ENCODE measurements at places on chromosomes 3 and 15.

GRCh38 chr15:62879770-62880169 lies 162.8 kb upstream of the TPM1 start:
- DNase-seq: no peak

DNA sequence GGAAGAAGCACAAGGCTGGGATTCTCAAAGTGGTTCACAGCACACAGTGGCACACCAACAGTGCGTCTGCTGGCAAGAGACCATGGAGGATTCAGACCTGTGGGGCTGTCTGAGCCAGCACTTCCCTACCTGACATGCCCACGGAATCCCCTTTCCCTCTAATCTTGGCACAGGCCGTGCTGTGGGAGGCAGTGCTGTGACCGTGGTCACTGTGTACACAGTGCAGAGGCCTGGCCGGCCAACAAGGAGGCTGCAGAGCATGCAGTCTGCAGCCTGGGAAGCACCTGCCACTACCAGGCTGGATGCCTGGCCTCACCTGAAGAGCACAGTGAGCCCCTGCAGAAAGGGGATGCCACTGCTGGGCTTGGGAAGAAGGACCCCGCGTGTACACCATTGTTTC lies 301.0 kb upstream of the LYSMD4 start:
- DNase-seq: no peak

- DNase-seq: no peak
Measured at GRCh38 chr3:178203165-178203564, 333.1 kb upstream of the KCNMB2 start.

DNA sequence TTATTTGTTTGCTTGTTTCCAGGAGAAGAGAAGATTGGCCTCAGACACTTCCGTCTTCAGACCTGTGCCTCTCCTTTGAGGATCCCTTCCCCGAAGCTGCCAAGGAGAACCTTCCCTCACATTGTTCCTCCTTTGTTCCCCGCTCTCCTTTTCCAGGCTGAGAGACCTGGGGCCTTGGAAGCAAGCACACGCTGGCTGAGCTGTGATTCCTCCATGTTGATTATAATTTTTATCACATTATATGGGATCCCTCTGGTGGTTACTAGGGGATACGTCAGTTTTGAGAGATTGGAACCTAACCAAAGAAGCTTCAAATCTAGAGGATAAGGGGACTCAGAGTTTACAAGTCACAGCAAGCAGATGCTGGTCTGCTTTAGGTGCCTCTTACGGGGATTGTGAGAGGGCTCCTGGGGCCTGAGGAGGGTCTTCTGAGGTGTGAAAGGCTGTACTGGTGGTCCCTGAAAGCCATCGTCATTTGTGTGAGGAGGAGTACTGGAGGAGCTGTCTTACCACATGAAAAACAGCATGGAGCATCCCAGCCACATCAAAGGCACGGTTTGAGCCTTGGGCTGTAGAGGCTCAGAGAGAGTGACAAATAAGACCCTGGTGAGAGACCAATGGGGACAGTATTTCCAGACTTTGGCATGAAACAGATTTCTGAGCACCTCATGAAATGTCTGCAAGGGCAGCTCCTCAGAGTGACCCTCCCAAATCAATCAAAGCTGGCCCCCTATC lies 760.1 kb upstream of the CFAP20DC start:
- DNase-seq: no peak

DNA sequence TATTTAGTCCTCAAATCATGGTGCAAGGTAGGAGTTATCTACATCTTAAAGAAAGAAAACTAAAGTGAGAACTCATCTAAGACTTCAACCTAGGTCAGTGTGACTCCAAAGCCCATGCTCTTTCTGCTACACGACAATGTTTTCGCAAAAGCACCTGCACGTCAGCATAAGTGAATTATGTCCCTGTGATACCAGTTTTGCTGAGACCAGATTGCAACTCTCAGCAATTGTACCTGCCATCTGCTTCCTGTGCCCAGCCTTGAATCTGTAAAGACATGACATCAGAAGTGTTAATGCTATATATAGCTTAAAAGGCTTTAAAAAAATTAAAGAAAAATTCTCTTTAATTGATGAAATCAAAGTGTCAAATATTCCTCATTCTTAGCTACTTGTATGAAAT lies 43.4 kb downstream of the RETNLB start:
- no peak for DNase-seq

DNA sequence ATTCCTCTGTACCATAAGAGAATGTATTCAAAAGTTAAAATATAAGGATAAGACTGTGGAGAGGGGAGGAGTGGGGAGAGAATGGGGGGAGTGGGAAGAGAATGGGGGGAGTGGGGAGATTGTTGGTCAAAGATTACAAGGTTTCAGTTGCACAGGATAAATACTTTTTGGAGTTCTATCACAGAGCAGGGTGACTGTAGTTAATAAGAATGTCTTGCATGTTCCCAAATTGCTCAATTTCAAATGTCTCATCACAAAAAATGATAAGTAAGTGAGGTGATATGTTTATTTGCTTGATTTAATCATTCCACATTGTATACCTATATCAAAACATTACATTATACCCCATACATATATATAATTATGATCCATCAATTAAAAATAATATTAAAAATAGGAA lies 23.0 kb upstream of the MEF2A start:
- DNase-seq: no peak

DNA sequence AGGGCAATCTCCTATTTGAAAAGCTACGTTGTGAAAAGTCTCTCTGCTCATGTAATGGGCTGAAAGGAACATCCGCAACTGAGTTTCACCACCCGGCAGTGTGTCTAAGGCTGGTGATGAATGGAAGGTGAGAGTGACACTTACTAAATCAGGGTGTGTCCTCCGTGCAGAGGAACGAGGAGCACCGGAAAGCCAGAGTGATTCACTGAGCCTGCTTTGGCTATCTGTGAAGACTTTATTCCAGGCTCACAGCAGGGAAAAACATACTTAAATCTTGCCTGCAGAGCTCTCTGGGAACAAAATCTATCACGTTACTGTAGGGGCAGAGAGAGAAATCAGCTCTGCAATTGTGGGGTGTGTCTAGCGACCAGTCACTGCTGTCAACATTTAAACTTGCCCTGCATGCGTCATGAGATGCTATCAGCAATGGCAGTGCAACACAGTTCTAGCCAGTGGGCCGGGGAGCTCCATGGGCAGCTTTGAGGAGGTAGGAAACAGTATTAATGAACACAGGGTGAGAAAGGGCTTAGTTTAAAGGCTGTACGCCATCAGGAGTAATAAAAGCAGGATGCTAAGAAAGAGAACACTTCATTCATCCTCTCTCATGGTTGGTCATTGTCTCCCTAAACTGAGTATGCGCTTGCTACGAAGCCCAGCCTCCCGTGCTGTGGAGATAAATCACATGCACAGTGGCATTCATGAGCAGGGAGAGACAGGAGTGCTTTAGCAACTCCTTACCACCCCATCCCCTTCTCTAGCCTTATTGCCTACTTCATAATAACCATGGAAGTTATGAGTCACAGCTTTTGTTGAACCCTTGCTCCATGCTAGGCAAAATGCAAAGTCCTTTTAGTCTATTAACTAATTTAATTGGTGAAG lies 542.7 kb upstream of the ADAMTS9 start:
- DNase-seq: no peak

DNA sequence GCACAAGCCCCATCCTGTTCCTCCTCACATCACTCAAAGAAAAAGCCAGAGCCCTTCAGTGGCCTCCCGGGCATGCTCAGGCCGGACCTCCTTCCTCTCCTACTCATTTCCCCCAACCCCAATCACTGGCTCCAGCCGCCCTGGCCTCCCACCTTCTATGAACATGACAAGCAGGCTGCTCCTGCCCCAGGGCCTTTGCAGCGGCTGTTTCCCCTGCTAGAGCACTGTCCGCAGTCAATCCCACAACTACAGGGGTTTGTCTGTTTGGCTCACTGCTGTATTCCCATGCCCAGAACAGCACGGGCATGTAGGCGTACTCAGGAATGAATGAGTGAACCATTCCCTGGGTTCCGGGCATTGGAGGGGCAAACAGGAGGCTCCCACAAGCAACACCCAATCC lies 139.8 kb upstream of the PRR20G start:
- no peak for DNase-seq

- no peak for DNase-seq
Measured at GRCh38 chr3:194536871-194537637, 50.3 kb upstream of the ATP13A3 start.

DNA sequence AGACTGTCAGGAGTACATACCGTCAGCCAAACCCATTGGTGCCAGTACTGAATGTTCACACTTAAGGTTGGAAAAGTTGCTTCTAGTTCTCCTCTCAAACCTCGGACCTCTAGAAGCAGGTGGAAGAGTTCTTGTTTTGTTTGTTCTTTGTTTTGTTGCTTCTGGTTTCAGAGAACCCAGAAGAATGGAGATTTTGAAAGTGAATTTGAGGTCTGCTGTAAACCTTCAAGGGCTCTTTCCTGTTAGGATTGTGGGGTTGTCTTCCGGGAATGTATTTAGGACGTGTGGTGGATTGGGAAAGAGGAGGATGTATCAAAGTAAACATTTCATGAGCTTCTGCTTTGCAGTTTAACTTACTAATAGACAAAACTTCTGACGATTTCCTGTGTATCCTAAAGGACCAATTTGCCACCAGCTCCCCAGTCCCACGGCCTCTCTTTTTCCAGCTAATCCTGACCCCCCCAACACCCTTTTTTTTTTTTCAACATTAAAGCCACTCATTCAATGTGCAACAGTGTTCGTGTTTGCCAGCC lies 50.3 kb downstream of the FILIP1L start:
- no peak for DNase-seq

DNA sequence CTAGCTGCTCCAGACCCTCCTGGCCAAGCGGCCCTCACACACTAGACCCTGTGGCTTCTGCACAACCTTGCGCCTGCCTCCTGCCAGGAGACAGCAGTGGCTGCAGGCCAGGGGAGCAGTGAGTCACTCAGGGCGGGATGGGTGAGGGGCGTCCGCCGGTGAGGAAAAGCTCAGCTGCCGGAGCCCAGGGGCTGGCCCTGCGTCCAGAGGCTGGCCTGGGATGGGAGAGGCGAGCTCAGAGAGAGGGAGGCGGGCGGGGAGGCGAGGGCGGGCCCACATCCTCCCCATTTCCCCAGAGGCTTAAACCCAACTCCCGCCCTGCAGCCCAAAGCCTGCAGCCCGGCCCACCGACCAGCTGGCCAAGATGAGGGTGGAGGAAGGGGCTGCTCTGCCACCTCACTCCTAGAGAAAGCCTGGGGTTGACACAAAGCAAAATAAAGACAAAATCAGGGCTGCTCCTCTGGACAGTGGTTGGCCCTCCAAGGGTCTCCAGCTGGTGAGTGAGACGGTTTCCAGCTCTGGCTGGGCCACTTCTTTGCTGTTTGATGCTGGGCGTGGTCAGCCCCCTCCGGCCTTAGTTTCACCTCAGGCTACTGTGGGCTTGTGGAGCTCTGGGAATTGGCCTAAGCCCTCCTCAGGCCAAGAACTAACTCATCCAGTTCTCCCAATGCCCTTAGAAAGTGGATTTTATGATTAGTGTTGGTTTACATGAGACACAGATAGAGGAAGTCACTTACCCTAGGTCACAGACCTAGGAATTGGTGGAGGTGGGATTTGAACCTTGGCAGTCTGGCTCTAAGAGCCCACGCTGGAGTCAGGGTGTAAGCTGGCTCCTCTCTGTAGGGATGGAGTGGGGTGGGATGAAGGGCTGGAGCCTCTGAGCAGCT lies 50.6 kb downstream of the IQSEC1 start:
- DNase-seq: peak; percentile 77

- DNase-seq: no peak
Measured at GRCh38 chr3:102057781-102058421, 208.6 kb downstream of the NFKBIZ start.

GRCh38 chr3:151305060-151305774 lies 11.4 kb downstream of the GPR87 start:
- no peak for DNase-seq

- DNase-seq: no peak
Measured at GRCh38 chr3:143825513-143825912, 22.8 kb downstream of the SLC9A9 start.

DNA sequence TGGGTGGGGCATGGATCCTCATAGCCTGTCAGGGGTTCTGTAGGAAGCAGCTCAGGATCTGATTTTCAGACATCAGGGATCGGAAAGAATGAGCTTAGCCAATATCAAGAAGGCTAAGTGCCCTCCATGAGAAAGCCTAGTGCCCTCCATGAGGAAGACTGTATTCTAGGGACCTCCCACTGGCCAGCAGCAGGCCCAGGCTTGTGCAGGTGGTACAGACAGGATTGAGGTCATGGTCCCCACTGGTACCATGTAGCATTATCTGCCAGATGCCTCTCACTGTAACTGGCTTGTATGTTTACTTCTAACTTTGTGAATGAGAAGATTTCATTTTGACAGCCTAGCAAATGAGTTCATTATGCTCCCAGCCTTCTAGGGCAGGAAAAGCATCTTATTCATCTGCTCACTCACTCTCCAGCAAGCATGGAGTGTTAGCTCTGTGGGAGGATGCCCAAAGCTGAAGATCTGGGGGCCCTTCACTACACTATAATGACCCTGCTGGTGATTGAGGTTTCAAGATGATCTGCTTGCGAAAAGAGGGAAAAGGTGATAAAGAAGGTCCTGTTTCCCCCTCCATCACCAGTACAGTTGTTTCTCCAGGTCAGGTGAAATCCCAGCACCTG lies 7.5 kb downstream of the EPHB1 start:
- no peak for DNase-seq

DNA sequence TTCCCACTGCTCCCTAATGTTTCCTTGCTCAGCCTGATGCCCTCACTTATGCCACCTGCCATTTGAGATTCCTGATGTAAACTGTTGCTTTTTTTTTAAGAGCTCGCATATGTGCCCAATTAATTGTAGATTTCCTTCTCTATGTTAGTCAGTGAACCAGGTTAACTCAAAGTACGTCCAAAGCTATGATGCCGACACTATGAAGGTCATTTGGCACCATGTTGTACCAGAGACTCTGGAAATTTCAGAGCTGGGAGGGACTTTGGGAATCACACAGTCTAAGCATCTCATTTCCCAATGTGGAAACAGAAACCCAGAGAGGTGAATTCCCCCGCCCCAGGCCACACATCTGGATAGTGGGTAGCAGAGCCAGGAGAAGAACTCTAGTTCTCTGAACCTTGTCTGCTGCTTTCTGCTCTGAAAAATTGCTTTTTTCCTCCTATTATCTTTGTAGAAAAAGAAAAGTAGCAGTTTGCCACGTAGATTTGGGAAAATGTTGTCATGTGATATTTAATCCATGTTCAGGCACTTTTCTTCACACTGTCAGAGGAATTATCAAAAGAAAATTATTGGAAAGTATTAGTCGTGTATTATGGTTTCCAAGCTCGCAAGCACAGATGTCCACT lies 38.5 kb upstream of the TNFAIP8L3 start:
- DNase-seq: no peak

DNA sequence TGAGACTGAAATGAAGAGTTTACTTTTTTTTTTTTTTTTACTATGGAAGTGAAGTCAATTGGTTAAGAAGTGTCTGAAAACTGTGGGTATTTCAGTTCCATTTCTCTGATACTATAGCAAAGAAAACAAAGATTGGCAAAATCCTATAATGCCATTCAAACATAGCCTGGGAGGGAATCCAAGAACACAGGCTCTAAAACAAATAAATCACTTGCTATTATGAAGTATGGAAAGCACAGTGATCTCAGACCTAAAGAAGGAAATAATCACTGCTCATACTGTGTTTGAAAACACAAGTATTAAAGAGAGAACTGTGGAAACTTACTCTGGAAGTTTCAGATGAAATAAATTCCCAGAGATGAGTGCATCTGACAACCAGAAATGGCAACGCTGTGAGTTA lies 12.0 kb downstream of the SAMMSON start:
- no peak for DNase-seq
